ENCODE measurements at places on chromosomes 5 and 9.

DNA sequence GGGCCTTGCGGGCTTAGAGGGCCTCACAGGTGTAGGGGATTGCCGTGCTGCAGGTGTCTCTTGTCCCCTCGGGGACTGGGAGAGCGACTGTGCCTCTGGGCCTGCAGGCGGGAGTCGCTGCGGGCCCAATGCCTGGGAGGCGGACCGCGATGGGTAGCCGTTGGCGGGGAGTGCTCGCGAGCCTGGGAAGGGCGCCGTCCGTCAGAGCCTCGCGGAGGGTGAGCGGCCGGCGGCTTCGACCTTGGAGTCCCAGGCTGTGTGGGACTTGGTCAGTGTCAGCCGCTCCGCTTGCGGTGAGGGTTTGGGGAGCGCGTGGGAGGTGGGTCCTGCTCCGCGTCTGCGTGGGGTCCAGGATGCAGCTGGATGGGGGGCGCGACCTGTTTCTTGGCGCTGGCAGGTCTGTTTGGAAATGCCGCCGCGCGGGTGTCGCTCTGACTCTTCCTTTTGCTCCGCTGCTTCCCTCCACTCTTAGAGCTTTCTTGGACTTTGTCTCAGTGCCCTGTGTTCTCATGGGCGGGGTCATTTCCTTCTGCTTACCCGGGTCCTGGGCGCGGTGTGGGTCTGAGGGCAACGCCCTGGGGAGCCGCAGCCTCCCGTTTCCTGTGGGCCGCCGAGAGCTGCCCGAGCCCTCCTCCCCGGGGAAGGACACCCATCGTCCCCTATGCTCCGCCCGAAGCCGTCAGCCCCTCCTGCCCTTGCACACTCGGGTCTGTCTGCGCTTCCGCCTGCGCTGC is 88.9 kb upstream of the CACNA1B start:
- no peak for DNase-seq

DNA sequence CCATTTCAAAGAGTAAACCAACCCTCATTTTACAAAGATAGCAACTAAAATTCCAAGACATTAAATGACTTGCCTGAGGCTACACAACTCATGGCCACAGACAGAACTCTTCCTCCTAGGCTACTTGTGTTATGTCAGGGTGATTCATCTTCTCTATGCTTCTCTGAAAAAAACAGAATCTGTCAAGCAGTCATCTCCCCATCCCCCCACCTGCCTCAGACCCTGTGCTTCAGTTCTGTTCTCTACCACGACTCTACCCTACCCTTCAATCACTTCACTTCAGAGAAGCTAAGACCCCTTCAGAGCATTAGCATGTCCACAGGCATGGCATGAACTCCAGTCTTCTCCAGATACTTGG is 277.7 kb upstream of the PTGER4 start:
- DNase-seq = no peak

- no peak for DNase-seq
These were observed 86.6 kb downstream of the C5orf15 start for GRCh38 chr5:133881576-133882388.

DNA sequence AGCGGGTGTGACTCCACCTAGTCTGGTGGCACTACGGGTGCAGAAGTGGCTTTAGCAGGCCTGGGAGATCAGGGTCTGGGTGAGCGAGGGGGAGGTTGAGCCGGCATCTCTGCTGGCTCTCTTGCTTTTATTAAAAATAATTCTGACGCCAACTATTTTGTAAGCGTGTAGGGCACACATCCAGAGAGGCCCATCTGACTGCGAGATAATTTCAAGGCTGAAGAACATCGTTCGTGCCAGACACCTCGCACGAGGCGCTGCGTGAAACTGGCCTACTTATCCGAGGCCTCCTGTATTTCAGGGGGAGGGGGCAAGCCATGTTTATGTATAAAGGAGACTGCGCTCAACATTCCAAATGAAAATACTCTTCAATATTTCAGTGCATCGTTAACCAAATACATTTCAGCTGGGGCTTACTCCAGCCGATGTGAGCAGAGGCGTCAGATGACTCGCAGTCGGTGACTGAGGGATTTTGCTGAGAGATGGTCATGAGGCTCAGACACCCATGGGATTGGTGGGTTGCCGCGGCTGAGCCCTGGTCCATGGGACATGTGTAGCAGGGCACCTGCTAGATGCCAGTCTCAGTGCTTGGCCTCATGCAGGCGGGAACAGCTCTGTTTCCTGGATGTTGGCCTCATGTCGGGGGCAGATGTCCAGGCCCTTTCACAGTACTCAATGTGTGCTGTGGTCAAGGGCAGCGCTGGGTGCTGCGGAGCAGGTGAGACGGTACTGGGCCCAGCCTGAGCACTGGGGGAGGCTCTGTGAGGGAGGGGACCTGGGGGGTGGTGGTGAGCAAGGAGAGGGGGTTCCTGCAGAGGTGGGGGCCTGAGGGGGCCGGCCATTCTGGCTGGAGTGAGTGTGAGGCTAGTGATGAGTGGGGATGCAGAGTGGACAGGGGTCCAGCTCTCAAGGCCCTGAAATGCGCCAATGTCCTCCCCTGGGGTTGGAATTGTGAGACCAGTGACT is 201.5 kb downstream of the DAB2IP start:
- DNase-seq = no peak

- DNase-seq = no peak
These were observed 20.7 kb downstream of the ACTL7B start for GRCh38 chr9:108834959-108835665.

GRCh38 chr5:180627386-180628120 is 21.8 kb downstream of the FLT4 start:
- DNase-seq = no peak

DNA sequence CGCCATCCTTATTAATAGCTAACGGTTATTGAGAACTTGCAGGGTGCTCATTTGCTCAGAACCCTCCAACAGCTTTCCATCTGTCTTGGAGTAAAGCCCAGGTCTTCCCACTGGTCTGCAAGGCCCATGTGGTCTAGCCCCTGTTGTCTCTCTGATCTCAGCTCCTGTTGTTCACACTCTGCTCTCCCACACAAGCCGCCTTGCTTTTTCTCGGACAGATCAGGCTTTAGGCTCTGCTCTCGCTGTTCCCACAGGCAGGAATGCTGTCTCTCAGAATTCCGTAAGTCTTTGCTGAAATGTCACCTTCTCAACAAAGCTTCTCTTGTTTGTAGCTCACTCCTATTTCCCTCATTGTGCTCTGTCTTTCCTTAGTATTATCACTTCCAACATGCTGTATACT is 34.3 kb downstream of the GPR107 start:
- no peak for DNase-seq

GRCh38 chr9:5949103-5949699 is 58.5 kb downstream of the MLANA start:
- peak; percentile 16 for DNase-seq

- DNase-seq = no peak
These were observed 75.9 kb downstream of the SPRY4 start for GRCh38 chr5:142248853-142249462.

DNA sequence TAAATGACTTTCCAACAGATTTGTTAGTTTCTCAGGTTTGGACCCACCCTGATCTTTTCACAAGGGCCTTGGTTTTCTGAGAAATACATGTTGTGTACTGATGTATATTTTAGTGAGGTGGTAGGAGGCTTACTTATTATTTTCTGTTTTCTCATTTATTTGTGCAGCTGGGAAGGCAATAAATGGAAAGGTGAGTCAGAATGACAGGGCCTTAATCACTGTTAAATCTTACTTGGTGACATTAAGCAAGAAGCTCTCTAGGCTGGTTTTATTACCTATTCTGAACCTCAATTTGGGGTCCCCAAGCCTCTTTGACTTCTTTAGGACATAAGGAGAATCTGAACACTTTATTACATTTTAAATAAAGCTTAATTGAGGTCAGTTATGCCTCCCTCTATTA is 214.0 kb upstream of the DAB2 start:
- DNase-seq = no peak

DNA sequence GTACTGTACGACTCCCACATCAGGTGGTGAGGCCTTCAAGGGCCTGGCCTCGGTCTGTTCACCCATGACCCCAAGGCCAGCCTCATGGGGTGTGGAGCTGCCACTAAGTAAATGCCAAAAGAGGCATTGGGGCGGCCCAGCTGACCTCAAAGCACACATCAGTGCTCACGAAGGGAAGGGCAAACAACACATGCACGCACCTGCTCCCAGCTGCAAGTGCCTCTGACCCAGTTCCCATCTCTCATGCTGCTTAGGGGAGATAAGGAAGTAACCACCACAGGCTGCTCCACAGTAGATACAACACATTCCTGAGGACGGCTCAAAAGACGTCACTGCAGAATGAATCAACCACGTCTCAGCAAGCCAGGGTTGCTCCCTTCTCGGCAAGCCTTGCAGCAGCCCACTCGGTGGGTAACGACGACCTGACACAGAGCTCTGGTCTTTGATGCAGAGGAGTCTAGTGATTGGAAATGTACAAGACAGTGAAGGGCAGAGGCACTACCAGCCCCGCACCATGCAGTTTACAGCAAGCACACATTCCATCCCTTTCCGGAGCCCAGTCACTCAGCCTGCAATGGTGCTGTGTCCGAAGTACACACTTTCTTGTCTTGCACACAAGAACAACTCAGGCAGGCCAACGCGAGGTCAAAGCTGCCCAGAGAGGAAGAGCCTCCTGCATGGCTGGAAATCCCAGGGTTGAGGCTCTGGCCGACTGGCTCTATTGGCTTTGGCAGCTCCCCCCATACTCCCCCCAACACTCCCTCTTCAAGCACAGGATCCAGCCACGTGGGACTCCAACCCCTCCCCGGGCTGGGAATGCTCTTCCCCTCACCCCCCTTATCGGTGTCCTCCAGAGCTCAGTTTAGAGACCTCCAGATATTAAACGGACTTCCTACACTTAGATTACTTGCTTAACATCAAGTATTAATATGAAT is 31.8 kb downstream of the FABP6 start:
- no peak for DNase-seq

DNA sequence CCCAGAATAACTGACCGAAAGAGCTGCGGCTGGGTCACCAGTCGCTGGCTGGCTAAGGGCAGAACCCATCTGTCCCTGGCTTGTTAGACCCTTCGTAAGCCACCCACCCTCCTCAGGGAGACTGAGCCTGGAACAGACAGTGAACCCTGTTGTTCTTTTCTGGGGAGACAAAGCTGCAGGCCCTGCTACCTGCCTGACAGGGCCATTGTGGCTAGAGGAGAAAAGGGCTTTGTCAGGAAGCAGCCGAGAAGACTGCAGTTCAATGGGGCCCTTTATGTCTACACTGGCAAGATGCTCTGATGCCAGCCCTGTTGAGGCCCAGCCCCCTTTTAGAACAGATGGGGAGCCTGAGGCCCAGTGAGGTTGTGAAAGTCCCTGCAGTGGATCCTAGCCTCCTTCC is 3.7 kb upstream of the NIPAL4 start:
- DNase-seq = no peak

DNA sequence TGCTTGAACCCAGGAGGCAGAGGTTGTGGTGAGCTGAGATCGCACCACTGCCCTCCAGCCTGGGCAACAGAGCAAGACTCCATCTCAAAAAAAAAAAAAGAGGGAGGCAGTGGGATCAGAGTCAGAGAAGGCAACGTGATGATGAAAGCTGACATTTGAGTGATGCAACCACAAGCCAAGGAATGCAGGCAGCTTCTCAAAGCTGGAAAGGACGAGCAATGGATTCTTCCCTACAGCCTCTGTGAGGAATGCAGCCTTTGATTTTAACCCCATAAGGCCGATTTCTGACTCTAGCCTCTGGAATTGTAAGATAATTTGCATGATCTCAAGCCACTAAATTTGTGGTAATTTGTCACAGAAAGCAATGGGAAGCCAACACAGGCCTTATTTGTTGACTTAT is 9.8 kb downstream of the TGFBI start:
- DNase-seq = no peak

- DNase-seq = no peak
These were observed 26.3 kb downstream of the ARSB start for GRCh38 chr5:78958672-78959445.

DNA sequence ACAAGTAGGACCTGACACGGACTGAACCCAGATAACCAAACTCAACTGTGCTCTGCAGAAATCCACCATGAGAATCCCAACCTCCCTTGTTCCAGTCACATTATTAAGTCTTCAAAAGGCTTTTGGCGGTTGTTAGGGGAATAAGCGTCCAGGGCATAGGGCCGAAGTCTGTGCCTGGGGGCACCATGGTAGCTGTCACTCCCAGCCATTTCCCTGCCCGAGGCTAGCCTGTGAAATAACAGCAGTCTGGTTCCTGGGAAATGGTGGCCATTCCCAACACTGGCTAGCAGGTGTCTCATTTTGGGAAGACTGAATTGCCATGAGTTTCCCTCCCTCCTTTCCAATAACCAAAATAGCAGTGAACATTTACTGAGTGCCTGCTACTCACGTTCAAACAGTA is 122.2 kb downstream of the CRB2 start:
- no peak for DNase-seq
